ENCODE measurements at places on chromosomes 3 and 15. TPM values are rescaled to one million over a fixed set of nuclear protein-coding genes. Genes with fewer than 3 reads are reported as not detected.

The GTF2A2 gene
- total RNA-seq, result 31.1 TPM

The LHFPL4 gene
- total RNA-seq, result not detected

DNA sequence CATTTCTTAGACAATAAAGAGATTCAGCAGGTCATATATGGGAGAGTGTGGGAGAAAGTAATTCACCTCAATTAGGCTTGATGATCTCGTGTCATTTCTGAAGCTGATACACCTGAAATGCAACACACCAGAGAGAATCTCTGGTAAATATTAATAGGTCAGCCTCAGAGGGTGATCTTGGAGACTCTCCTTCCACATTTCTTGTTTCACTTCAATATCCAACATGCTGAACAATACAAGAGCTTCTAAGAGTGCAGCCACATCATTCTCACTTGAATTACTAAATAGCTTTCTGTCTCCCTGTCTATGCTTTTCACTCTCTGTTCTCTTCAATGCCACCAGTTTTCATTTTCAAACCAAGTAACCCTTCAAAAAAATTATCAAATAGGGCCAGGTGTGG, 71.1 kb upstream of the GK5 start:
- no peak for DNase-seq

DNA sequence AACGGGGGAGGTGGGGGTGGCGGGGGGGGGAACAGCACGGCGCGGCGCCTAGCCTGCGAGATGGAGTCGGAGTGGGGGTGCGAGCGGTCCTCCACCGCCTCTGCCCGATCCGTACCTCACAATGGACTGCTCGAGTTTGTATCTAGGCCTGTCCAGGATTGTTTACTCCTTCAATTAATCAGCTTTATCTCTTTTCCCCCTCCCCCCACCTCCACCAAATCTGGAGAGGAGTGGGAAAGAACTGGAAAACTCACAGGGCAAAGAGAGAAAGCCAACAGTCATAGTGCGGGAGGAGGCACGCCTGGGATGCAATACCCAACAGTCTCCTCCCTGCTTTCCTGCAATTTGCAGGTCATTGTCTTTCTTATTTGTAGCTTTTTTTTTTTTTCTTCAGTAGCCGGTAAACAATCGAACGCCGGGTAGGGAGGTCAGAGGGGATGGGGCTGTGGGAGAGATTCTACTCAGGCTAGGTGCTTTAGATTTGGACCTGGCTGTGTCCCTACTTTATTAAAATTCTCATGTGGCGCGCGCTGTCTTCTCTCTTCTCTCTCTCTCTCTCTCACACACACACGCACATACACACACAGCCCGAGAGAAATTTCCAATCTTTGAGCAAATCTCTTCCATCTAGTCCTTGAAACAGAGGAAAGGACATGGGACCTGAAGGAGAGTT, 6.9 kb upstream of the MEIS2 start:
- DNase-seq, result no peak

GRCh38 chr15:40763801-40764628, at the start of gene GCHFR:
Gene GCHFR (plus strand): TSS chr15:40764068. CDS start chr15:40764181, 113 bp downstream.
- DNase-seq, result peak; percentile 38

DNA sequence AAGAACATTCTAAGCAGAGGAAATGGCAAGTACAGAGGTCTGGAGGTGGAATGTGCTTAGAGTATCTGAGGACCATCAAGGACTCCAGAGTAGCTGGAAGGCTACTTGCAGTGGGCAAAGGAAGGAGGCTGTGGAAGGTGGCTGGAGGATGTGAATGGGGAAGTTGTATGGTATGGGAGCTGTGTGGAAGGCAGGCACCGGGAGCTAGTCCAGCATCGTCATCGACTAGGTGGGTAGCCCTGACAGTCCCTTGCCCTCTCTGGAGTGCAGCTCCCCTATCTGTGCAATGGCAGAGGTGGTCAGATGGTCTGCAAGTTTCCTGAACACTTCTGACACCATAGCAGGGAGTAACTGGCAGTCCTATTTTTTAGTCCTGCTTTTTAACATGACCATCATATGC, 19.3 kb downstream of the CCDC13 start:
- no peak for DNase-seq

DNA sequence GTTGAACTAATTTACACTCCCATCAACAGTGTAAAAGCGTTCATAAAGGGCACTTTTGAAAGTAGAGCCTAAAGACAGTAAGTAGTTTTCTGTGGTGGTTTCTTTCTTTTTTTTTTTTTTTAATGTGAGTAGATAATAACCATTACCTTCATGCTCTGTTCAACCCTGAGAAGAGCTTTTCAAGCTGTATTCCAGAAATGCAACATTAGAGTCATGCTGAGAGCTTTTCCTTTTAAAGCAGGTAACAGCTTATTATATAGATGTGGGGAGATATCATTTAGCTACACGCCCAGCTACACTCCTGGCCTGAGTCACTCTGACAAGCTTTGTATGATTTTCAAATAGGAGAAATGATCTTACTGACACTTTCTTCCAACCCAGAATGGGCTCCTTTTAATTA, 96.2 kb upstream of the ARHGEF26 start:
- DNase-seq, result no peak
